NCI-H1930 (cell line): ENCODE measurements at places on chromosomes 1 and 21.

DNA sequence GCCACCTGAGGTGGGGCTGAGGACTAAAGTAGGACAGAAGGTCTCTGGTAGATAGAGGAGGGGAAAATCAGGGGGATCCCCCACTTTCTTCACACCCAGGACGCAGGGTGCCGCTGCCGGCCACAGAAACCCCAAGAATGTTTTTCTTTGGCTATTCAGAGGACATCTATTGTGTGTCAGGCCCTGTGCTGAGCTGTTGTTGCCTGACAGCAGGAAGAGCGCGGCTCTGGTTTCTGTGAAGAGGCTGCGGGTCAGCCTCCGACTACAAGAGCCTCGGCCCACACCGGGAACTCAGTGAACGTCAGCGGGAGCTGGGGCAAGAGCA lies 407 bp upstream of the PIGV start:
- no peak for DNase-seq

DNA sequence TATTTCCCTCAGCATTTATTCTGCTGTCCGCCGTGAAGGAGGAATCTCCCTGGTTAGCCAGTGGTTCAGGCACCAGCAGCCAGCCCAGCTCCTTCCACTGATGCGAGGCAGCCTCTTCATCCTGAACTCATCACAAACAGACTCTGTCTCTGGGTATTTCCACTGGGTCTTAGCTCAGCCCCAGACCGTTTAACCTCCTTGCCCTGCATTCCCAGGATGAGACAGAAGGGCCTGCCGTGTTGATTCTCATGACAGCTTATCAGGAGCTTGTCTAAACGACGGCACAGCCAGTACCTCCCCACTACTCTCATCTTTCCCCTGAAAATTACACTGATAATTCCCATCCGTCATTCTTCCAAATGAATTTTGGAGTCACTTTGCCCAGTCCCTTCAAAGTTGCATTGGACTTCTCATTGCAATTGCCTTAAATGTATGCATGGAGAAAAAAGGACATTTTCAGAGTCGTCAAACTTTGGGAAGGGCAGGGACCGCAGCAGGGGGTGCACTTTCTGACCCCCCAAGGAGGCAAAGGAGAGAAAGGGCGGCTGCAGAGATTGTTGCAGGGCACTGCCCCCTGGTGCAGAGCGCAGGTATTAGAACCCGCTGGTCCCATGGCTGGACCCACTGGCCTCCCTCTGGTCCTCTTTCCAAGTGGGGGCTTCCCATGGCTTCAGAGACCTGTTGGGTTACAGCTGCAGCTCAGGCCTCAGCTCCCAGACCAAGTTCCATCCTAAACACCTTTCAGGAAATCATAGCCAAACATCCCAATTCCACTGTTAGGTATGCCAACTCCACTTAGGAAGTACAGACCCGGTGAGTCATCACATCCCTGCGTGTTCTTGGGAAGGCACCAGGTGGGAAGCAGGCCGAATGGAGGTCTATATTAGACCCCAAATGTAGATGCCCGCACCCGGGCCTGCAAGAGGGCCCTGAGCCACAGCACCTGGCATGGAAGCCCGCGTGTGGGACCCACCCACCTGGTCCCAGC lies 3.7 kb upstream of the MEGF6 start:
- DNase-seq = no peak

DNA sequence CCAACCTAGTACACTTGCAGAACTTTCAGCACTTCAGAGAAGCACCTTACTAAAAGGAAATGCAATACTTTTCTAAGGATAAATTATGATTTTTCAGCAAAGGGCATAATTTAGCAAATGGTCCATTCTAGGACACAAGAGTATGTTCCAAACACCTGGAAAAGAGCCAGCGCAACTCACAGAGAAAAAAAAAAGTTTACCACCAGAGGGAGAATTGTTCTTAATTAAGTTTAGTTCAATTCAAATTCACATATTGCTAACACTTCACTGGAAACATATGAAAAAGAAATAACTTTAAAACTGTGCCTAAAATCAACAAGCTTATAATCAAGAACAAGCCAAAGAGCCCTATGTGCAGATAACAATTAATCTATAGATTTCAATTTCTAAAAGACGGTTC lies 338.1 kb downstream of the SEC16B start:
- DNase-seq = no peak

- DNase-seq = no peak
These were observed 223.6 kb downstream of the LRRC7 start for GRCh38 chr1:69791311-69791710.

- no peak for DNase-seq
These were observed 17.7 kb upstream of the KNCN start for GRCh38 chr1:46569116-46569515.

GRCh38 chr1:65429806-65430205 lies 9.3 kb downstream of the LEPR start:
- DNase-seq = no peak

DNA sequence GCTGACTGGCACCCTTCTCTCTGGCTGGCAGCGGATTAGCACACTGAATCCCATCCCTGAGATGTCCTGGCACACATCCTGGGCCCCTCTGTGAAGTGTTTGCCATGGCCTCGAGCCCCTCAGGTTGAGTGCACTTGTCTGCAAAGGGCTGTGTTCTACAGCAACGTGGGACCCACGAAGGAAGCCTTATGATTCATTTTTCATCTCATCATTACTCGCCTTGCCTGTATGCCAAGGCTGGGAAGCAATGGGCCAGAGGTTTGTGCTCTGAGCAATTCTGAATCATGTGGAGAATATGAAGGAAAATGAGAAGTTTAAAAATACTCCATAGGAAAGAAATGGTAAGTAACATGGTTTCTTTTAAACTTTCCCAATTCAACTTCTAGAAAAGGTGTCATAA lies 124.8 kb upstream of the LMO4 start:
- DNase-seq = no peak

DNA sequence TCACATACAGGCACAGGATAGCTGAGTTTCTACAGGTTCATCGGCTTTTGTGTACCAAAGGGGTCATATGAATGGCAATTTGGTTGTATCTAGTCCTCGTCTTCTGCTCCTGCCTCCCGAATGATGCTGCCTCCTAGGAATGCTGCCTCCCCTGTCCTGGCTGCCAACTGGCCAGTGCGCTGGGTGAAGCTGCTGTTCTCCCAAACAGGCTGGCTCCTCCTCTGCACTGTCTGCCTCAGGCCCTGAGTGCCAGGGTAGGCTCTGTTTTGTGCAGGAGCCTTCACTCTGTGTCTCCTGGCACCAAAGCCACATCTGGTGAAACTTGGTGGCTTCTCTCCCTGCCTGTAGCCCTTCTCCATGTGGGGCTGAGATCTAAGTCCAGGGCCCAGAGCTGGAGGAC lies 60.3 kb downstream of the RHOU start:
- DNase-seq = no peak
